ENCODE measurements at places on chromosomes 5 and 9.

GRCh38 chr5:13250464-13251291 lies 693.8 kb downstream of the DNAH5 start:
- no peak for DNase-seq

DNA sequence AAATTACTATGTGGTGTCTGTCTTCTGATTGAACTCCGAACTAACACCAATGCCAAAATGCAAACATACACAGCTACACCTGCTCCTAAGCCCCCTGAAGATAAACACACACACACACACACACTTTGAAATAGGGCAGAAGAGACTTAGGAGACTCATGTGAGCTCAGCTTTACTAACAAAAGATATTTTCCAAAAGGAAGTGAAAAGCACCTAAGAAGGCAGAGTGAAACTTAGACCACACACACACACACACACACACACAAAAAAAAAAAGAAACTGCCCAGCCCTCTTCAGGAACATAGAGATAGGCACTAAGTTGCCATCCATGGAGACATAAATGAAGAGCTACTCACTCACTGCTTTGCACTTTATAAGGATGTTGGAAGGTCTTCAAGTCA lies 45.2 kb upstream of the APC start:
- no peak for DNase-seq

DNA sequence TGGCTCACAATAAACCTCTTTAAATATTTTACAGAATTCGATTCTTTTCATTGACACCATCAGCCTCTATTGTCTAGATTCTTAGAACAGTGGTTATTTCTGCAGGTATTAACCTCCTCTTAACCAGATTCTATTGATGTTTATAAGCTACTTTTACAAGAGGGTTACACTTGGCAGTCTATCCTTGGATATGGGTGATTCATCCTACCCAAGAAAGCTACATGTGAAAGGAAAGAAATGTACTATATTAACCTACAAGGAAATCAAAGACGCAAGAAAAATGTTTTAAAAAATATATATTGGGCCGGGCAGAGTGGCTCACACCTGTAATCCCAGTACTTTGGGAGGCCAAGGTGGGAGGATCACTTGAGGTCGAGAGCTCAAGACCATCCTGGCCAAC lies 16.7 kb downstream of the SLC25A25 start:
- no peak for DNase-seq

DNA sequence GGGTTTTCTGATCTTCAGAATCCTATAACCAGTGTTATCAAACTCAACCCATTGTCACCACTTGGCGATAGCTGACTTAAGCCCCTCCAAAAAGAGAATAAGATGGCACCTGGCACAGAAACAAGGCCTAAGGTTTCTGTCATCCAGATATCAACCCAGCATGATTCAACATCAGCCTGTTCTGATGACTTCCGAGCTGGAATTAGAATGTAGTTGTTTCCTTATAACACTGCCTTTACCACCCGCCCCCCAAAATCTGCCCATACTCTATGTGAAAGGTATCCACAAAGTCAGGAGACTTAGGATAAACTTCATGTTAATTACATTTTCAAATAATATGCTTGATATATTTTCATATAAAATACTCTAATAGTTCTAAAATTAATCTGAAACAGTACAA lies 5.2 kb downstream of the KLF9 start:
- no peak for DNase-seq

- DNase-seq, result peak; percentile 32
Observed at GRCh38 chr9:77649109-77649812, 1.1 kb upstream of the GNA14 start.

GRCh38 chr5:176574297-176574591 lies 25.1 kb downstream of the CDHR2 start:
- DNase-seq, result no peak

DNA sequence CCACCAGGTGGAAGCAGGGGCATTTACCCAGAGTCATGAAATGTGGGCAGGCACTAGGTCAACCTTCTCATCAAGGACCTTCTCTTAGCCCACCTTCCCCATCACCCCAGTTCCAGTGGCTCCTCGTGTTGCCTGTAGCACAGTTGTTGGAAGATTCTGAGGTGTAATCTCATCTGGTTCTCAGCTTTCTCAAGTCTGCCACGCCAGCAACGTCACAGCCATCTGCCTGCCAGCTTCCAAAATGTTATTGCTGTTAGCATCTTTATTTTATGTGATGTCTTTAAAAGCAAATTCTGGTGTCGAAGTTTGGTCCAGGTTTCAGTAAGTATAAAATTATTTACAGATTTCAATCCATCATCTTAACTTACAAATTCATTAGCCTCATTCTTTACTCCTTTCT lies 10.7 kb downstream of the C9orf153 start:
- DNase-seq, result no peak

DNA sequence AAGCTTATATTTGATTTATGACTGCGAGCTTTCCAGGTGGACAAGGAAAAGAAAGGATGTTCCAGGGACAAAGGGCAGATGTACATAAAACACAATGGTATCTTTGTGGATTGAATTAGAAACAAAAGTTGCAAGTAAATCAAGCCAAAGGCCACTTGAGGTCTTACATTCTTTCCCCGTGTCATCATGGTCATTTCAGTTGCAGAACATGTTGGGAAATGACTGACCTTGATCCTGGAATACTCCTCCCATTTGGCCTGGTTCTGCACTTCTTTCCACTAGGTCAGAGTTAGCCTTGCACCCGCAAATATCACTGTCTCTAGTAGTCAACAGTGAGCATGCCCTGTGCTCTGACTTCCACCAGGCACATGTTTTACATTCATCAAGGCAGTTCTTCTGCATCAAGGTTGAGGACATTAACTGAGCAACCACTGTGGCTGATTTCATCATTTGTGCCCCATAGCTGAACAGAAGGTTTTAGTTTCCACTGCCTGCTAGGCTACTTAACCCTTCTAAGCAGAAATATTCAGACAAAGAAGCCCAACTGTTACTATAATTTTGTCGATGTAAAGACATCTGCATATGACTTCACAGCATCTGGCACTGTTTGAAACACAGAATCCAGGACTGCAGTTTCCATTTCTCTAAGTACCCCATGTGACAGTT lies 1161.7 kb upstream of the DMAC1 start:
- peak; percentile 2 for DNase-seq

DNA sequence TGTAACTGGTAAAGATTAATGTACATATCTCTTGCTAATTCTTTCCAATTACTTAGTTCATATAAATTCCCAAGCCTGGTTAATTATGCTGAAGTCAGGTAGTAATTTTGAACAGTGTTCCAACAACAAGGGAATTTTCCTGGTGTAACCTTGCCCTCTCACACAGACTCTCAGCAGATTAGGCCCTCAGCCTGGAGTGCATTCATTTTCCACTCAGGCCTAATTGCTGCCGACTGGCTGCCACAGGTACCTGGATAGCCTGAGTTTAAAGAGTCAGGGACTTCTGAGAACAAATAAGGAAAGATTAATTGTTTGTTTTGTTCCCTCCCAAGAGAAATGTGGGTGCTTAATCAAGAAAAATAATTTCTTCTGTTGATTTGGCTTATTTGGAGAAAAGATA lies 71.4 kb downstream of the PPIC start:
- no peak for DNase-seq

- no peak for DNase-seq
Observed at GRCh38 chr9:122355336-122355875, 15.4 kb upstream of the PTGS1 start.

GRCh38 chr5:158976035-158976434 lies 123.7 kb downstream of the EBF1 start:
- DNase-seq, result peak; percentile 90

DNA sequence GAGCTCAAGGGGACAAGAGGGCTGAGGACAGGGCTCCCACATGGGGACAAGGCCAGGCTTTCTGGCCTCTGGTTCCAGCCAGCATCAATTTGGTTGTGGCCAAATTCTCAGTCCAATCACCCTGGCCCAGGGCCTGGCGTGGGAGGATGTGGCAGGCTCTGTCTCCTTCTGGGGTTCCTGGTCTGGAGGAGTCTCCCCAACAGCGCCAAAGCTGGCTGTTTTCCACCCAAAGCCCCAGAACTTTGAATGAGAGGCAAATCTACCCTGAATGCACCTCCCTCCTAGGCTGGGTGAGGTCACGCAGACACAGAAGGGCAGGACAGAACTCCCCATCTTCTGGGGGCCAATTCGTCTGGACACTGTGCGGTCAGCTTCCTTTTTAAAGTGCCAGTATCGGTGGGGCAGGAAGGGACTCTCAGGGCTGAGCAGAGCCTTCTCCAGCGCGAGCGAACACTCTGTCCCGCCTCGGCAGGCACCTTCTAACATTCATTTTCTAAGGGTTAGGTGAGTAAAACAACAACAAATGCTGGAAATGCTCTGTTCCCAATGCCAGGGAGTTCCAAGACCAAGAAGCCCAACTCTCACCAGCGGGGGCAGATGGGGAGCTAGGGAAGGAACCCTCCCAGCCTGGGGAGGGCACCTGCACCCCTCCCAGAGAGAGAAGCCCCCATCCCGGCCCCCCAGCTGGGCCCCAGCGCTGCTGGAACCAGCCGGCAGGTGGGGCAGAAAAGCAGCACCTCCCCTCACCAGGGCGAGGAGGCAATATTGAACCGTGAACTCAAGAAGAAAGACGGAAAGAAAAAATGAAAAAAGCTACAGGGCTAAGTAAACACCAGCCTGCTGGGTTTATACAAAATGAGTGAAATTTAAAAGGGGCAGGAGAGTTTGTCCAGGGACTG lies 3.7 kb upstream of the DPM2 start:
- no peak for DNase-seq

DNA sequence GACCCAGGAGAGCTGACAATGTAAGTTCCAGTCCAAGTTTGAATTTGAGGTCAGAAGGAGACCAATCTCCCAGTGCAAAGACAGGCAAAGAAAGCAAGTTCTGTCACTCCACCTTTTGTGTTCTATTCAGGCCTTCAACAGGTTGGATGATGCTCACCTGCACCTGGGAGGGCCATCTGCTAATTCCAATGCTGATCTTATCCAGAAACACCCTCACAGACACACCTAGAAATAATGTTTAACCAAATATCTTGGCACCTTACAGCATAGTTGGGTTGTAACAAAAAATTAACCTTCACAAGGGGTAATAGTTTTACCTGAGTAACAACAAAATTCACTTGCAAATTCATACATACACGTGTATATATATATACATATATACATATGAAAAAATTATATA lies 190.8 kb downstream of the DIRAS2 start:
- DNase-seq, result no peak

DNA sequence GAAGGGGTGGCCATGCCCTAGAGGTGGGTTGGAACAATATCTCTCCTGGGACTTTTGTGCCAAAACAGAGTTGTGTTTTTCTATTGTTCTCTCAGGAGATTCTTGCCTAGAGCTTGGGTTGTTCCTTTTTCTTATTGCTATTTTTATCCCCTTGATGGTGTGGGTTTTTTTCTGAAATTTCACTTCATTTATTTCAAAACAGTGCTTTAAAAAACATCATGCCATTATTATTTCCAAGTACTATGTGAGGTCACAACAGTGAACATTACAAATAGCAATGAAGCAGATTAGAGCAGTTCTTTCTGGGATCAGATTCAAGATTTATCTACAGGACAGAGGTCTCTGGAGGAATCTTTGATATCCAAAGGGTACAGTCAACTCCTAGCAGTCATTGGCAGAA lies 76.6 kb downstream of the ACTBL2 start:
- DNase-seq, result no peak

All from fibroblast of skin of scalp (primary cell).